ENCODE measurements at places on chromosomes 2 and 18.

- peak; percentile 78 for DNase-seq
These were observed 8.4 kb upstream of the ARID5A start for GRCh38 chr2:96528006-96528699.

GRCh38 chr2:28297531-28297930, 95.1 kb upstream of the FOSL2 start:
- DNase-seq, result no peak

GRCh38 chr2:226782092-226782713, 17.4 kb downstream of the IRS1 start:
- DNase-seq, result no peak

- DNase-seq, result no peak
These were observed 53.9 kb downstream of the ANKMY1 start for GRCh38 chr2:240503848-240504247.

Measured in activated naive CD4-positive, alpha-beta T cell treated with Interleukin-2 at 50 U/mL for 16 hours (primary cell).